ENCODE measurements at places on chromosomes 1 and 21.
A peak's percentile ranks its signal among the peaks of the same experiment; 100 is the strongest.

DNA sequence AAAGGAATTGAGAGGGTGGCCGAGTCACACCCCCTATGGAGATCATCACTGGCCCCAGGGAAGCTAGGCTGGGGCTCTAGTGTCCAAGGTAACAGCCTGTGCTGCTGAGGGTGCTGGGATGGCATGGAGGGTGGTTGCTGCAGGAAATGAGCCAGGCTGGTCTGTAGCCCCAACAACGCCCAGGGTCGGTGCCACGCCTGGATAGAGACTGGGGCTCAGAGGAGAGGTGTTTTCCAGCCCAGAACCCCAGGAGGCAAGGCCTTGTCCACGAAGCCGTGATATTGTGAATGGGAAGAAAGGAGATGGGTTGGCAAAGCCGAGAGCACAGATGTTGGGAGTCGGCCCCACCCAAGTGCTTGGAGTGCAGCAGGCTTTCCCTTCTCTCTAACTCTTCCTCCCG, 68.9 kb upstream of the ACTRT2 start:
- no peak for DNase-seq

- DNase-seq: peak; percentile 58
Observed at GRCh38 chr1:61808968-61809367, 66.7 kb downstream of the PATJ start.

- no peak for DNase-seq
Observed at GRCh38 chr1:170863621-170864020, 71.7 kb upstream of the MROH9 start.

- peak; percentile 54 for DNase-seq
Observed at GRCh38 chr21:31604591-31605190, 54.8 kb upstream of the SOD1 start.

GRCh38 chr1:244092964-244093638, 42.0 kb downstream of the ZBTB18 start:
- DNase-seq: no peak

GRCh38 chr1:245256528-245256927, 101.7 kb downstream of the KIF26B start:
- no peak for DNase-seq

GRCh38 chr1:85328713-85329397, 52.4 kb upstream of the BCL10 start:
- DNase-seq: peak; percentile 98

- DNase-seq: peak; percentile 65
Observed at GRCh38 chr21:34274001-34274400, 89.8 kb upstream of the KCNE2 start.

DNA sequence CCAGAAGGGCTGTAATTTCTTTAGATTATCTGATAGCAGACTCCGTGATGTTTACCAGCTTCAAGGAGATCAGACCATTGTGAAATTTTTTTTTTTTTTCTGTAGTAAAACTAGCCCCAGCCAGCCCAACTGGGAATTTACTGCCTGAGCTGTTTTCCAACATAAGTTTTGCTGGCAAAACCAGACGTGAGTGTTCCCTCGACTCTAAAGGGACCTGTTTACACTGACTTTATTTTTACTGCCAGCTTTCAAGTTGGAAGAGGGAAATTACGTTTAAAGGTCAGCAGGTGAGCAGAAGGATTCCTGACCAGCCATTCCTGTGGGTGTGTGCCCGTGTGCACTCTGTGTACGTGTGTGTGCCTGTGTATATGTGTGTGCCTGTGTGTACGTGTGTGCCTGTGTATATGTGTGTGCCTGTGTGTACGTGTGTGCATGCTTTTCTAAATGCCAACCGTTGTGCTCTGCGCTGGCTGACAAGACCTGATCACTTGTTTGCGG, 374 bp downstream of the MAB21L3 start:
- DNase-seq: no peak
